Frontal cortex (tissue), 4 donors: ENCODE measurements at places on chromosomes 6 and 20.

DNA sequence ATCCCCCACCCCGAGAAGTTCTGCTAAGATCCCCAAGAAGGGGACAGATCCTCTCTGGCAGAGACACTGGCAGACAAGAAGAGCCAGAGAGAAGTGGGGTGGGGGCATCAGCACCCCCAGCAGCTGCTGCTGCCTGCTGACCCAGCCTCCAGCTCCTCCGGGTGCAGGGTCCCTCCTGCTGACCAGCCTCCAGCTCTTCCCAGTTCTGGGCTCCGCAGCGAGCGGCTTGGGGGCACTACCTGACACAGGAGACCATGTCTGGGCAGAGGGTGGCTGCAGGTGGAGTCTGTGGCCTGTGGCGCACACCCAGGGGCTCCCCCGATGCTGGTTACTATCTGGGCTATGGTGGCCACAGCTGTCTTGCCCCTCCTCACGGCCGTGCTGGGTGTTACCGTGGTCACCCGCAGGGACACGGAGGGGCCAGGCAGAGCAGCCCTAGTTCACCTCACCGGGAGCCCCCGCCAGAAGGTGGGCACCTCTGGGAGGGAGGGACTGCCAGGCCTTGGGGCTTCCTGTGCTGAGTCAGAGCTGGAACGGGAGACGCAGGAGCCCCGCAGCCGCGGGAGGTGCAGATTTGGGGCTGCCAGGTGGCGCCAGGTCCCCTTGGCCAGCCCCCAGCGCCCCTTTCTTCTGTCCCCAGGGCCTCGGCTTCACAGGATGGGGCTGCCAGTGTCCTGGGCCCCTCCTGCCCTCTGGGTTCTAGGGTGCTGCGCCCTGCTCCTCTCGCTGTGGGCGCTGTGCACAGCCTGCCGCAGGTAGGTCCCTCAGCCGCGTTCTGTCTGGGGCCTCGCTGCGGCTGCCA is 630 bp downstream of the LIME1 start:
- DNase-seq = no peak

GRCh38 chr6:88922775-88923548 is 40.5 kb downstream of the RNGTT start:
- DNase-seq = no peak

- DNase-seq = peak; percentile 55
Measured at GRCh38 chr6:41578217-41579087, 32.3 kb downstream of the FOXP4 start.

DNA sequence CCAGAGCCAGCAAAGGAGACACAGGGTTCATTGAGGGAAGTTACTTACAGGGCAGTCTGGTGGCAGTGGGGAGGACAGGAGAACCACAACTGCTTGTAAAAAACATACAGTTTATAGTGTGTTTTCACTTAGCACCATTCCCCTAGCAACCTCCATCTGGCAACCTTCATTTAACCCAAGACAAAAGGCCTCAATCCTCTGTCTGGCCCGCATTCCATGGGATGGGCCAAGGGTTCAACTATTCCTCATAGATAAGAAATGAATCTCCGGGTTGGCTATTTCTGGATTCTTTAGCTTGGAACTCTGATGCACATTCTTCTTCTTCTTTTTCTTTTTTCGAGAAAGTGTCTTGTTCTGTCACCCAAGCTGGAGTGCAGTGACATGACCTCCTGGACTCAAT is 26.3 kb upstream of the FYN start:
- DNase-seq = no peak

- no peak for DNase-seq
Measured at GRCh38 chr6:139468178-139468819, 93.9 kb upstream of the CITED2 start.

DNA sequence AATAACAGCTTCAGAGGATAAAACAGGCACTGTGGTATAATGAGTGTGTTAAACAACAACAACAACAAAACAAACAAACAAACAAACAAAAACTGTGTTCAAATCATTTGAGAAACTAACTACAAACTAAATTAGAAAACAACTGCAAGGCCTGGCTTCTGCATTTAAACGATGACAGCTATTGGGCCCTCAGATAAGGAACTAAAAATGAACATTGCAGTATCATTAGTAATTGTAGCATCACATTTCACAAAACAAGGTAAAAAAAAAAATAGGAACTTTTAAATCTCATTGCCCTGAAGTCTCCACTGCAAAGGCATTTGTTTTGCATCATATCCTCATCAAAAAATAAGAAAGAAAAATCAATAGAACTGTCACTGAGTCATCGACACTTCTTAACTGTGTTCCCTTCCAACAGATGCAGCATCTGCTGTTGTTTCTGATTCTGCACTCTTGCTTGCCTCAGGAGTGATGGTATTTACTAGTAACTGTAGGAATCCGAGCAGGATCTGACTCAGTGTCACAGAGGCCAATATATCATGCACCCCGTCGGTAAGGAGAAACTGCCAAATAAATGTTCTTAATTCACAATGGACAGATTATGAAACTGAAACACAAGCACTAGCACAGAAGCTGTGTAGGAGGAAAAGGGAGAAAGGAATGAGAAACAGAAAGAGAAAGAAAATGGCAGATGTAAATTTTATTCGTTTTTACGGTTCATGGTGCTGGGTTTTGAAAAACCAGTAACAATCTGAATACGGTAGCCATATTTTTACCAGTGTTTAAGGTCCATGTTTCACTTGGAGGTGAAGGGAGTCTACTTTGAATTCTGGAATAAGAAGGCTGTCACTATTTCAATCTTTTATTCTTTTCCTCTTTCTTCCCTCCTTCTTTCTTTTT is 365.7 kb upstream of the EPHA7 start:
- DNase-seq = no peak

DNA sequence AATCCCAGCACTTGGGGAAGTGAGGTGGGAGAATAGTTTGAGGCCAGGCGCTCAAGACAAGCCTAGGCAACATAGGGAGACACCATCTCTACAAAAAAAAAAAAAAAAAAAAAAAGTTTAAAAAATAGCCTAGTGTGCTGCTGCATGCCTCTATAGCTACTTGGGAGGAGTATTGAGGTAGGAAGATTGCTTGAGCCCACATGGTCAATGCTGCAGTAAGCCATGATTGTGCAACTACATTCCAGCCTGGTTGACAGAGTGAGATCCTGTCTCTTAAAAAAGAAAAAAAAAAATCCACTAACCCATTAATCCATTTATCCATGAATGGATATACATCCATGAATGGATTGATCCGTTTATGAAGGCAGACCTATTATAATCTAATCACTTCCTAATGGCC is 1064.6 kb upstream of the EYS start:
- DNase-seq = no peak
